ENCODE measurements at places on chromosomes 11 and 22. TPM values are rescaled to one million over a fixed set of nuclear protein-coding genes. Genes with fewer than 3 reads are reported as not detected.

Gene PANX2
- total RNA-seq = 1.2 TPM

Gene DEAF1
- total RNA-seq = 67.9 TPM

Gene CKAP5
- 205 TPM for total RNA-seq

Gene MCAM
- 8.4 TPM for total RNA-seq

Gene DCDC1
- total RNA-seq = 0.25 TPM

Gene FDX1
- 13.4 TPM for total RNA-seq

Gene IL17RA
- 10.2 TPM for total RNA-seq

Gene POTEH
- total RNA-seq = not detected

Gene RFPL1
- not detected for total RNA-seq

Gene CBLIF
- total RNA-seq = not detected

Gene ZNF214
- total RNA-seq = not detected

Gene SAC3D1
- total RNA-seq = 20.3 TPM

Gene FXYD2
- total RNA-seq = not detected

Gene HBG1
- total RNA-seq = not detected

Gene FGF4
- total RNA-seq = not detected

Gene H19
- not detected for total RNA-seq

Gene OR2AG2
- total RNA-seq = not detected

Gene TMEM191B
- total RNA-seq = not detected

Gene ZBTB16
- total RNA-seq = 2.3 TPM

Gene SYCE3
- 2.0 TPM for total RNA-seq

Gene GAL3ST1
- total RNA-seq = 0.29 TPM

Gene MYEOV
- total RNA-seq = 0.35 TPM

Gene C11orf98
- total RNA-seq = 73.5 TPM

Gene EIF1AD
- total RNA-seq = 31.7 TPM

Gene VSTM5
- total RNA-seq = not detected

Gene PATE2
- total RNA-seq = not detected

Gene SYT8
- total RNA-seq = not detected

Gene TCF20
- 59.2 TPM for total RNA-seq

Gene TSPAN4
- total RNA-seq = 5.0 TPM

Gene CELSR1
- 0.25 TPM for total RNA-seq

Gene OR8U1
- total RNA-seq = not detected

Gene ACRV1
- total RNA-seq = not detected

Gene CCDC89
- not detected for total RNA-seq

Gene PRDM11
- 1.3 TPM for total RNA-seq

Gene MPPED1
- not detected for total RNA-seq

Gene WNT7B
- not detected for total RNA-seq

Gene DDI1
- not detected for total RNA-seq

Gene KDM4D
- total RNA-seq = 2.1 TPM

Gene SLC15A3
- total RNA-seq = 5.6 TPM

Gene FUT4
- total RNA-seq = 2.8 TPM

Gene RAB38
- 0.72 TPM for total RNA-seq

Gene OR6A2
- total RNA-seq = 0.05 TPM

Gene RIBC2
- 6.2 TPM for total RNA-seq

Gene SGSM1
- total RNA-seq = 0.12 TPM

Gene CCDC81
- total RNA-seq = 0.81 TPM

Gene LGR4
- 0.12 TPM for total RNA-seq

Gene ANKRD13D
- total RNA-seq = 56.2 TPM

Gene MRGPRE
- not detected for total RNA-seq

Gene SPON1
- 0.25 TPM for total RNA-seq

Gene EXPH5
- 2.9 TPM for total RNA-seq

Gene IGF2
- total RNA-seq = 0.37 TPM

Gene DEFB131B
- total RNA-seq = not detected

Gene CXCR5
- total RNA-seq = 26.1 TPM

Gene DGCR6
- 1.3 TPM for total RNA-seq

Gene GGTLC3
- total RNA-seq = not detected

Gene GATD1
- total RNA-seq = 33.0 TPM

Gene ELF5
- not detected for total RNA-seq

Data from activated naive CD4-positive, alpha-beta T cell treated with anti-CD3 and anti-CD28 coated beads for 36 hours (primary cell).